NCI-H460 (cell line): ENCODE measurements at places on chromosomes 6 and 20.
A peak's percentile ranks its signal among the peaks of the same experiment; 100 is the strongest.

- peak; percentile 56 for DNase-seq
These were observed 868 bp downstream of the SAMD10 start for GRCh38 chr20:63978319-63979228.

- no peak for DNase-seq
These were observed 971.8 kb upstream of the ADGRB3 start for GRCh38 chr6:67663105-67663895.

DNA sequence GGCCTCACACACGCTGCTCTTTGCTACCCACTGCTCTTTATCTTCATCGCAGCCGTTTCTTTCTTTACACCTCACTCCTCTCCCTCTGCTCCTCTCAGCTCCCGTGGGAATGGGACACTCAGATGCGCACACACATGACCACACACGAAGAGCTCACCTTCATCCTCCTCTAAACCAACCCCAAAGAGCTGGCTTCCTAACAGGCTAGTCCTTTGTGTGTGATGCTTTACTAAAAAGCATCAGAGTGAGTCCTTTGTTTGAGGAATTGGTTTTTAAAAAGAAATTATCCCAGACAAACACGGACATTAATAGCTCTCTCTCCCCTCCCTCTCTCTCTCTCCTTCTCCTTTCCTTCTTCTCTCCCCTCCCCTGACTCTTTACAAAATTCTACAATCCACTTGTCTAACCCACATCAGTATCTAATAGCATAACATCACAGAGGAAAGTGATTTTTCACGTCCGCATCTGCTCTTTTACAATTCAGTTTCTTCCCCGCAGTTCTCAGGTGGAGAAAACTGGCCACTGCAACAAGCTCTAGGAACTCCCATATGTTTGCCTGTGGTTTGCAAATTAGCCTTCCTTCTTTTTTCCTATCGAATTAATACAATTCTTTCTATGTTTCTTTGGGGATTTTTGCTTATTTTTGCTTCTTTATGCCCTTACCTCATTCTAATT, 306.8 kb upstream of the CNR1 start:
- no peak for DNase-seq

- no peak for DNase-seq
These were observed 27.8 kb downstream of the SPATA2 start for GRCh38 chr20:49887251-49888211.

- DNase-seq: no peak
These were observed 11.7 kb upstream of the PRIM2 start for GRCh38 chr6:57305761-57306160.

GRCh38 chr20:62059920-62060630, 5.6 kb downstream of the TAF4 start:
- no peak for DNase-seq

- no peak for DNase-seq
These were observed 280.9 kb downstream of the KIF16B start for GRCh38 chr20:16292226-16292880.

- no peak for DNase-seq
These were observed 30.9 kb downstream of the SRC start for GRCh38 chr20:37376791-37377190.

- no peak for DNase-seq
These were observed 145.2 kb upstream of the CITED2 start for GRCh38 chr6:139519571-139520031.

GRCh38 chr6:169078399-169079145, 175.1 kb downstream of the THBS2 start:
- DNase-seq: no peak

GRCh38 chr6:938271-938905, 245.4 kb upstream of the EXOC2 start:
- DNase-seq: no peak

- DNase-seq: no peak
These were observed 14.0 kb downstream of the RBL1 start for GRCh38 chr20:37081717-37082289.

DNA sequence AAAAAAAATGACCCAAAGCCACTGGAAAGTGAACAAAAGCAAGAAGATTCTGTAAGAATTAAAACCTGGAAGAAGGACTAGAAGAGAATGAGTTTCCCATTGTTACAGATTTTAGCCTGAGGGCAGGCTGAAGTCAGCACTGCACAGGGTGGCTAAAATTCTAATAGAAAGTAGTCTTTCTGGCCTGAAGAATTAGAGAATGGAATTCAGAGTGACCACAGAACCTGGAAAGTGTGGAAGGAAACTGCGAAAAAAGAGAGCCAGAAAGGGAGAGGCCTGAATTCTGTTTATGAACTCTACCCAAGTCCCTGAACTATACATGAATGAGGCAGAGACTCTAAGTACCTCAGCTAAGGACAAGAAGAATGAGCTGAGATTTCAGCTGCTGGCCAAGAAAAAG, 38.9 kb upstream of the FILIP1 start:
- no peak for DNase-seq

GRCh38 chr6:40755749-40756452, 168.7 kb upstream of the LRFN2 start:
- DNase-seq: no peak

- DNase-seq: no peak
These were observed 101.2 kb downstream of the MKKS start for GRCh38 chr20:10332656-10333415.

- DNase-seq: no peak
These were observed 33.4 kb upstream of the IL17A start for GRCh38 chr6:52152711-52153160.

DNA sequence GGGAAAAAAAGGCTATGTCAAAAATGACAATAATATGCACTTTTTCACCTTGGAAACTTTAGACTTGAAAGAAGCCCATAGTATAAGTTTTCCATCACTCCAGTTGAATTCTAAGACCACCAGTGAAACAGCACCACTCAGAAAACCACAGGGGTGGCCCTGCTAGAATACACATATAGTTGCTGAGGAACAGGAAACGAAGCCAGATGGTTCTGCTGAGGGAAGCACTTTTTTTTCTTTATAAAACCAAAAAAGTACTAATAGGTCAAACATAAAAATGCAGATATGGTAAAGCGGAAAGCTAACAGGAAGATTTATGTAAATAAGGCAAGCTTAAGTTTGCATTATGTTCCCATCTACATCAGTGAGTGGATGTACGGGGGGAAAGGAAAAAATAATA, 303.9 kb downstream of the FOXC1 start:
- DNase-seq: no peak

DNA sequence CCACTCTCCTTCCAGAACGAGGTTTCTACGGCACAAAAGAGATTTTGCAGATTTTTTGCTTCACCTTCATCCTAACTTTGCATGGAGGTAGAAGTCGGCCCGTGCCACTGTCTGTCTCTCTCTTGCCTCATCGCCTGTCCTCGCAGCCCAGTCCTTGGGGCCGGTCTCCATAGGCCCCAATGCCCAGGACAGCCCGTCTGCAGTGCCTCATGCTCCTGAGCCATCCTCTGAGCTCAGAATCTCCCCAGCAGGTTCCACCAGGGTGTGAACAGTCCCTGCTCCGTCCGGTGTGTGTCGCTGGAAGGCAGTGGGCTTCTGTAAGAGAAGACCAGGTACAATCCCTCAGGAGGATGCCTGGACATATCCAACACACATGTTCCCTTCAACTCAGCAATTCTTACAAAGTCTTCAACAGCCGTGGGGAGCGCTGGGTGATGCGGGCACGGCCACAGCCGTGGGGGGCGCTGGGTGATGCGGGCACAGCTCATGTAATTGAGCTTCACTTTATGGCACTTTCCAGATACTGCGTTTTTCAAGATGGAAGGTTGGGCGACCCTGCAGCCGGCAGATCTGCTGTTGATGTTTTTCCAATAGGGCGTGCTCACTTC, 231.9 kb downstream of the DLL1 start:
- DNase-seq: no peak

- DNase-seq: no peak
These were observed 623 bp downstream of the MYBL2 start for GRCh38 chr20:43667341-43668132.

- peak; percentile 75 for DNase-seq
These were observed 122.5 kb upstream of the SLC2A12 start for GRCh38 chr6:134174672-134175531.

GRCh38 chr6:161436106-161436876, 162.4 kb upstream of the AGPAT4 start:
- DNase-seq: no peak

- DNase-seq: no peak
These were observed 96.7 kb downstream of the EPHA7 start for GRCh38 chr6:93322651-93323050.

- no peak for DNase-seq
These were observed 68.2 kb downstream of the TBX18 start for GRCh38 chr6:84696166-84696565.

GRCh38 chr6:52969359-52969758, 25.7 kb downstream of the GSTA4 start:
- no peak for DNase-seq

DNA sequence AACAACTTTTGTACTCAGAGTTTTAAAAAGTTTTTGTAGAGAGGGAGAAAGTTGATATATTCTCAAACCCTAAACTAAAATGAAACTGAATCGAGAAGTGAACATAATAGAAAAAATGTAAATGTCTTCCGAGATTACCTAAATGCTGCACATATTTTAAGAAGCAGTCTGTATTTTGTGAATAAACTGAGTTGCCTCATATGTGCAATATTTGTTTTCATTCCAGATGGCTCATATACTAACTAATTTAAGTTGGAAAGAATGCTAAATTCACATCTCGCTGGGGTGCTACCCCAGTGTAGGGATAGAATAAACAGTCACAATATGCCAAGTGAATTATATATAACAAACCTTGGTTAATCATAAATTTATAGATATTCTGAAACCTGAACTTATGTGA, 285.9 kb upstream of the THEMIS start:
- no peak for DNase-seq

- DNase-seq: no peak
These were observed 64.7 kb upstream of the NFATC2 start for GRCh38 chr20:51607170-51607569.

GRCh38 chr20:21981179-21981578, 275.7 kb downstream of the PAX1 start:
- DNase-seq: peak; percentile 48

- DNase-seq: no peak
These were observed 66.9 kb upstream of the SMIM28 start for GRCh38 chr6:138310821-138311220.

- no peak for DNase-seq
These were observed 15.6 kb downstream of the ILRUN start for GRCh38 chr6:34680802-34681515.

DNA sequence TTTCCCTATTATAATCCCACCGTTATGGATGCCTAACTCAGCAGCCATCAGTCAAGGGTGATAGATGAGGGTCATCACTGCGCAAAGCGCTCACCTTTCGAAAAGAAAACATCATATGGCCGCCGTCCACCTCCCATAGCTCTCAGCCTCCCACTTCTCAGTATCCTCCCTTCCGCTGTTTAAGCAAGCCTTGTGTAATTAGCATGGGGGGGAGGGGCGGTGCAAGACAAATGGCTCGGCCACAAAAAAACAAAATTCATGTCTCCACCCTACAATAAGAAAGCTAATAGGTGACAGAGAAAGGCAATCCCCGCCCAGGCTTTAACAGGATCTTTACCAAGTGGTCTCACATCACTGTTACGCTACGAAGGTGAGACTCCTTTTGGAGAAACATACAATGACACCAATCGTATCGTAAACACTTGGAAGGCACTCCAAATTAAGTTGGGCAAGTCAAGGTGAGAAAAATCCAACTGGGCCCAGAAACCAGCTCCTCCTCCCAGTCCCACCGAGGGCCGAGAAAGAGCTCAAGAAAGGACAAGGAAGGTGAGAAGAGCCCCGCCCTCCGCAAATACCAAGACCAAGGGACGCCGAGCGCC, 645 bp downstream of the DDX39B start:
- no peak for DNase-seq

DNA sequence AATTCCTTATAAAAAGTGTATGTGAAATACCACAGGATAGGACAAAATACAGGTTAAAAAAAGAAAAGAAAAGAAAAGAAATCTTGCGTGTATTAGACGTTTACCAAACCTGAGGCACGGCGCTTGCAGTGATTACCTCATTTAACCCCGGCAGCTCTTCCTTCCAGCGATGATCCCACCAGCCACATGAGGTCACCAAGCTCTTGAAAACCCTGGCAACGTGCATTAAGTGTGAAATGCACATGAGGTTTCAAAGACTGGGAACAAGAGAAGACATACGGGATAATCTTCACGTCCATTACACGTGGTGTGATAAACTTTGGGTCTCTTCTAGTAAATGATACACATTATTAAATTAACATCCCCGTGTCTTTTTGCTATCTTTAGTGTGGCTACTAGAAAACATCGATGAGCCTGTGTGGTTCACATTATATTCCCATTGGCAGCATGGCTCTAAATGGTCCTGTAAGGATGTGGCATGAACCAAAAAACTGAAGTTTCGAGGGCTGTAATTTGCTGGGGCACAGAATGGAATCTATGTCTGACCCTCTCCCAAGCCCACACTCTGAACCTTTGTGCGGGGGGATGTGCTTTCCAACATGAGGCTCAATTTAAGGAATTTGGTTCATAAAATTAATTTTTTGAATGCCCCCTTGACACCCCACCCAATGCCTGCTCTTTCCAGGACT, 59.2 kb upstream of the THBS2 start:
- no peak for DNase-seq

DNA sequence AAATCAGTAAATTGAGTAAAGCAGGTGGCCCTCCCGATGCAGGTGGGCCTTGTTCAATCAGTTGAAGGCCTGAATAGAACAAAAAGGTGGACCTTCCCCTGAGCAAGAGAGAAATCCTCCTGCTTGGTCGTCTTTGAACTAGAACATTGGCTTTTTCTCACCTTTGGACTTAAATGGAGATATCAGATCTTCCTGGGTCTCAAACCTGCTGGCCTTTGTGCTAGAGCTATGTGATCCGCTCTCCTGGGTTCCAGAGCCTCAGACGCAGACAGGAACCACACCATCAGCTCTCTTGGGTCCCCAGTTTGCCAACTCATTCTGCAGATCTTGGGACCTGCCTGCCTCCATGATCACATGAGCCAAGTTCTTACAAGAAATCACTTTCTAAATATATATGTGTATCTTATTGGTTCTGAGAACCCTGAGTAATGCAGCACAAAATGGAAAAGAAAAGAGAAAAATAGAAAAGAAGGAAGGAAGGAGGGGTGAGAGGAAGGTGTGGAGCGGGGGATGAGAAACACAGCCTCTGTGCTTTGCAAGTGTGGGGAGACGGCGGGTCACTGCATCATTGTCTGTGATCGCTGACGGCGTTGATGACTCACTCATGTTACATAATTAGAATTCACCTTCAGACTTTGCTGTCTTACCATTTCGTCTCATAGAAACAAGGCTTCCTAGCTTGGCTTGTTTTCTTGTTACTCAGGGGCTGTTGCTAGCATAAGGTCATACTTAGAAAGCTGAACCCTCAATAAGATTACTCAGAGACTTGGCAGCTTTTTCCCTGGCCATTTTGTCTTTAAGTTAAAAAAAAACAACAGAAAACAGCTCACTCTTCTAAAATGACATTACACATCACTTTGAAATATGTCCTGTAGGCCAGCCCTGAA, 85.7 kb upstream of the NEDD9 start:
- peak; percentile 41 for DNase-seq
